ENCODE measurements at places on chromosomes 1 and 21.

GRCh38 chr1:12453400-12454343, 164.3 kb downstream of the DHRS3 start:
- peak; percentile 30 for DNase-seq

DNA sequence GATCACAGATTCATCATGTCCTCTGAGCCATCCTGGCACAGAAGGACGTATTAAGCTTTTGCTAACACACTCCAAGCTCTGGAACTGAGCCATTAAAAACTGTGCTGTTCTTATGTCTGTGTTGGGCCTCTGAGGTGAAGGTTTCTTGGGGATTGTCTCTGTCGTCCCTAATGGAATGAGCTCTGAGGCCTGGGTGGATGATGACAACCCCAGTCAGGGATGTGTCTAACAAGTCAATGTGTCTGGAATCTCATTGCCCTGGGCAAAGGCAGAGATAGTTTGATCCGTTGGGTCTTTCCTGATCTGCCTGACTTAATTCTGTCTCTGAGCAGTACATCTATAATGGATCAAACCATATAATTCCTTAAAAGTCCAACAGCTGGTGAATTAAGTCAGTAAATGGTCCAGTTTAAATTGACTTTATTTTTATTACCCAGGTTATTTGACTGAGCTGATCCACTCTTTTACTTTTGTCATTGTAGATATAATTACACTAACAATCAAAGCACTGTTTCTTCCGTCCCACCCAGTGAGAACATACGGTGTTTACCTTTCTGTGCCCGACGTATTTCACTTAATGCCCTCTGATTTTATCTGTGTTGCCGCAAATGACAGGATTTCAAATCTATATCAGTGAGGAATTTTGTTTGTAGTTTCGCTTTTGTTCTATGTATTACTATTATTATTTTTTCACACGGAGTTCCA, 38.8 kb upstream of the OR2B11 start:
- DNase-seq = no peak

DNA sequence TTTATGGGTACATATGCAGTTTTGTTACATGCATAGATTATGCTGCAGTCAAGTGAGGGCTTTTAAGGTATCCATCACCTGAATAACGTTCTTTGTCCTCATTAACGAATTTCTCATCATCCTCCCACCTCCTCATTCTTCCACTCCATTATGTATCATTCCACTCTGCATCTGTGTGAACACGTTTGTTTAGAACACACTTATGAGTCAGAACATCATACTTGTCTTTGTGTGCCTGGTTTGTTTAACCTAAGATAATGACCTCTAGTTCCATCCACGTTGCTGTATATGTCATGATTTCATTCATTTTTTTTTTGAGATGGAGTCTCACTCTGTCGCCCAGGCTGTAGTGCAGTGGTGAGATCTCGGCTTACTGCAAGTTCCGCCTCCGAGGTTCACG, 6.7 kb upstream of the MPC2 start:
- no peak for DNase-seq

- DNase-seq = no peak
Observed at GRCh38 chr1:8381618-8382017, 63.7 kb downstream of the SLC45A1 start.

Measured in HuH-7 (cell line).